Cerebellum (tissue), 4 donors: ENCODE measurements at places on chromosomes 2 and 18. TPM values are rescaled to one million over a fixed set of nuclear protein-coding genes. Genes with fewer than 3 reads are reported as not detected.

GRCh38 chr18:42517896-42518295 is 562.9 kb downstream of the PIK3C3 start:
- no peak for DNase-seq

- no peak for DNase-seq
Measured at GRCh38 chr18:75090336-75090735, 118.6 kb downstream of the PTGR3 start.

GRCh38 chr2:67858886-67859285 is 203.9 kb downstream of the C1D start:
- DNase-seq: no peak

SCYGR4 gene
- total RNA-seq: not detected

KIAA2012 gene
- 1.00 TPM for total RNA-seq

- DNase-seq: no peak
Measured at GRCh38 chr2:67835266-67835665, 227.5 kb downstream of the C1D start.

DNA sequence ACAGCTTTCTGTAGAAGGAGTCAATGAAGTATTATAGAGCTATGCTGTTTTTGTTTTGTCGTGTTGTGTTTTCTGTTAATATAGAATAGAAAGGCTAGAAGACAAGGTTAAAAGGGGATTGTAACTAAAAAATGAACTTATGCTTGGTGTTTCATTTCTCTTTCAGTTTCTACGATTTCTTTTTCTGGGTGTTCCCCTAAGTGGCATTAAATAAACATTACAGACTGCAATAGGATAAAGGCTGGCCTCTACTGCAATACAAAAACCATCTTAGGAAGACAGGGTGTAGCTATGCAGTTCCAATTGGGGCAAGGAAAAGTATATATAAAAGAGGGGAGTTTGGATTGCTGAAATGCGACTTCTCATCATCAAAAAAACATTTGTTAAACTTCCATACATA is 1609.7 kb upstream of the ACVR2A start:
- DNase-seq: no peak

- DNase-seq: peak; percentile 70
Measured at GRCh38 chr2:152189622-152190495, 14.3 kb upstream of the STAM2 start.

DCC gene
- 66.4 TPM for total RNA-seq

- DNase-seq: peak; percentile 65
Measured at GRCh38 chr2:70553584-70554337, at the start of gene TGFA. Gene TGFA (minus strand): TSS chr2:70553826. CDS start chr2:70553767, 59 bp downstream.

ACVR1C gene
- total RNA-seq: 0.45 TPM

DLX2 gene
- not detected for total RNA-seq

TMEM37 gene
- 0.54 TPM for total RNA-seq

DNA sequence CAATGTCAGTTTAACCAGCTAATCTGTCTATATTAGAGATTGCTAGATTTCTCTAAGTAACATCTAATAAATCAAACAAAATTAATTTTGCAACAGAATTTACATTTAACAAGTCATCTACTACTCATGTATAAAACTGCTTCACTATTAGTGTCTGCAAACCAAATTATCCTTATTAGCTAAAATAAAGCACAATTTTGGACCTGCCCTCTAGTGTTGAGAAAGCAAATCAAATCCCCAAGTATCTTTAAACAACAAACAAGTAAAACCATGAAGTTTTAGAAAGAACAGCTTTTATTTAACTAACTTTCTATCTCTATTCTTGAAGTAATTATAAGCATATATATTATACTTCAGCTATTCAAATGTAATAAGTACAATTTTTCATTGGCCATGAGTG is 113.1 kb upstream of the SP3 start:
- no peak for DNase-seq

RAB17 gene
- total RNA-seq: 0.36 TPM

DNA sequence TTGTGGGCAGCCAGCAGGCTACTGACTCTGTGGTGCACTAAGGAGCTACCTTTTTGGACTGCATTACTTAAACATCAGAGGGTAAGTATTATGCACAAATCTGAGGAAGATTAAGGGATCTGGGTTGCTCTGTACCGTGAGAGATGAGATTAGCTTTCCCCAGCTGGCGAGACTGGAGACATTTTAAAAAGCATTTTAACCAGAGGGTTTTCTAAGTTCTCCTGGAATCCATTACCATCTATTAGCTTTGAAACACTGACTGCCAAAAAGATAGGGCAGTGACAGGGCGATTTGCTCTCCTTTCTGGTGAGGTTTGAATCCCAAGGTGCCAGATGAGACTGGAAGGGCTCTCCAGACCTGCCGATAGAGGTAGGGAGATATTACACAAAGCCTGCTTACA is 63.2 kb downstream of the LYPD6 start:
- no peak for DNase-seq

DNA sequence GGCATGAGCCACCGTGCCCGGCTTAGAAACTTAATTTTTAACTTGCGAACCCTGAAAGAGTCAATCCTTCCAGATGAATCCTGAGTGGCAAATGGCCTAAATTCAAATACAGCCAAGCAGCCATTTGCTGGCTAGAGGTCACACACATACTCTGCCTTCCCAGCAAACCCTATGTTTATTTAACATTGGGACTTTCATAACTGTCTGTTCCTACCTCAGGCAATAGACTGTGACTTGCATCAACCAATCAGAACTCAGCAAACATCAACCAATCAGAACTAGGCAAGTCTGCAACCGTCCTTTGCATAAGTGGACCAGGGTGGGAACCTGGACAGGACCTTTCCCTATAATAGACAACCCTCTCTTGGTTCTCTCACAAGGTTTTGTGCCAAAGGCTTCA is 127.5 kb downstream of the DTNB start:
- no peak for DNase-seq

DNA sequence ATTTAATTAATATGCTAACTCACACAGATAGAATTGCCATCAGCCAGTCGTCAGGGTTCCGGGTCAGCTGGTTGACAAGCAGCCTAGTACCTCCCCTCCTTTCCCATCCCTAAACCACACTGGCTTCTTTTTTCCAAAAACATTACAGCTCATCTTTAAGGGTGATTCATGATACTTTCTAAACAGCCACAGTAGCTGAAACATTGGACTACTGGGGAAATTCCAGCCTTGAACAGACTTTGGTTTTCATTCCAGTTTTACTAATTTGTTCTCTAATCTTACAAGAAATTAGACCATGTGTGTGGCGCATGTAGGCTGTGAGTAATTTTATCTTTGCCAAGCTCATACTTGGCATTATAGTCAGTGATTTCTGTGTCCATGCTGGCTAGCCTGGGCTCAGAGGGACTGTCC is 110.8 kb downstream of the FMNL2 start:
- peak; percentile 48 for DNase-seq

DNA sequence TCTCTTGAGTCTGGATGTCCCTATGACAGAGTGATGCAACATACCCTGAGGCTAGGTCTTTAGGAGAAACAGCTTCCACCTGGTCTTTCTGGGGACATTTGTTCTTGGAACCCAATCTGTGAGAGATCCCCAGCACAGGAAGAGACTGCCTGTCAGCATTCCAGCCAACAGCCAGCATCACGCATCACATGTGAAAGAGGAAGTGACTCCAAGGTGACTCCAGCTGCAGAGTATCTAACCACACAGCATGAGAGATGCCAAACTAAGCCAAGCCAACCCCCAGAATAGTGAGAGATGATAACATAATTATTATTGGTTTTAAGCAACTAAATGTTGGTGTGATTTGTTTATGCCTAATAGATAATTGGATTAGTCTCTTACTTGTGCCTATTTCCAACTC is 35.7 kb downstream of the C18orf63 start:
- no peak for DNase-seq

DNA sequence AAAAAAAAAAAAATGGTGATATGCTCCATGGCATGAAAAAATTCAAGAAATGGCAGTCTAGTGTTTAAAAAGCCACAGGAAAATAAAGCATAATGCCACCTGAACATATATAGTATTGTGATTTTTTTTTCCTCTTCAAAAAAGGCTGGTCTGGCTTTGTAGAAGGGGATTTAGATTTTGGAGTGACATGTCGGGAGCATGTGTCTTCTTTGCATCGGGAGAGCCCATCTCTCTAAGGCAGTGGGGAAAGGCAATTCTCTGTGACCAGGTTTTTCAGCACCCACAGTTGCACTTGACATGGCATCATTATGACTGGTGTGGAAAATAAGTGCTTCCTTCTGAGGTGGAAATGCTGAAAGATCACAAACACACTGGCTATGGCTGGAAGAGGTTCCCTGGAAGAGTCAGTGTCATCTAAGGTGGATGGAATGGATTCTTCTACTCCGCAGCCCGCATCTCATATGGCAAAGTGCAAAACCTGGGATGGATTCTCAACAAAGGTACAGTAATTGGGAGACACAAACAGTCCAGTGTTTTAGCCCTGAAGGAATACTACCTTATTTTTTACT is 172.5 kb downstream of the AGAP1 start:
- peak; percentile 87 for DNase-seq

DNA sequence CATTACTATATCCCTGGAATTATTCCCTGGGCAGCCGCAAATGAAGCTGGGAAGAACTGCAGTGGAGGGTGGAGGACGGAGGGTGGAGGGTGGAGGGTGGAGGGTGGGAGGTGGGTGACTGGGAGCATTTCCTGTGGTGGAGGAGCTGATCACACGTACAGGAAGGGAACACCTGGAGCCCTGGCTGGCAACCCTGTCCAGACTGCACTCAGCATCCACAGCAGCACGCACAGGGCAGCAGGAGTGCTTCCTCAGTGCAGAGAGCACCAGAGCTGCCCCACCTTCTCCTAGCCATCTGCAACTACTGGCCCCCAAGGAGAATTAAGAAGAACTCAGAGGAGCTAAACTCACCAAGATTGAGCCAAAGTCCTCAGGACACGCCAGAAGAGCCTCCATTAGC is 249.9 kb downstream of the EIPR1 start:
- DNase-seq: no peak
